ENCODE measurements at places on chromosomes 7 and 10. TPM values are rescaled to one million over a fixed set of nuclear protein-coding genes. Genes with fewer than 3 reads are reported as not detected.

- no peak overlapping the region for H3K4me3 ChIP-seq
- no peak for DNase-seq
- H3K36me3 ChIP-seq = peaks cover 2% of the 10 kb centered on the region
- H3K27ac ChIP-seq = no peak overlapping the region
Observed at GRCh38 chr10:24866604-24867583, 85.5 kb downstream of the PRTFDC1 start.

Gene FGFR2
- total RNA-seq = 0.05 TPM

GRCh38 chr7:149625947-149626392 is 128.4 kb upstream of the ZNF746 start:
- H3K27ac ChIP-seq = no peak overlapping the region
- no peak overlapping the region for H3K4me3 ChIP-seq
- DNase-seq = no peak
- H3K27me3 ChIP-seq = peaks cover 5% of the 10 kb centered on the region
- peaks cover 5% of the 10 kb centered on the region for H3K36me3 ChIP-seq

- no peaks in the 10 kb centered on the region for H3K36me3 ChIP-seq
- no peaks in the 10 kb centered on the region for H3K27me3 ChIP-seq
- DNase-seq = no peak
- no peak overlapping the region for H3K27ac ChIP-seq
- no peak overlapping the region for H3K4me3 ChIP-seq
- peaks cover 15% of the 10 kb centered on the region for H3K4me1 ChIP-seq
Observed at GRCh38 chr7:131242123-131242650, 85.5 kb upstream of the MKLN1 start.

GRCh38 chr10:11407939-11408338 is 203.5 kb downstream of the USP6NL start:
- no peak overlapping the region for H3K27ac ChIP-seq
- peak; percentile 22 for DNase-seq
- H3K4me1 ChIP-seq = peaks cover 41% of the 10 kb centered on the region

Gene GNAI1
- 0.50 TPM for total RNA-seq

GRCh38 chr7:38222481-38223096 is 44.5 kb downstream of the STARD3NL start:
- no peak overlapping the region for H3K4me3 ChIP-seq
- DNase-seq = no peak
- H3K4me1 ChIP-seq = peaks cover 29% of the 10 kb centered on the region
- H3K27me3 ChIP-seq = no peaks in the 10 kb centered on the region
- H3K36me3 ChIP-seq = peaks cover 36% of the 10 kb centered on the region

Data from activated CD4-positive, alpha-beta memory T cell treated with anti-CD3 and anti-CD28 coated beads for 36 hours (primary cell).